Left lung (tissue), 14 donors: ENCODE measurements at places on chromosomes 3 and 15.
A peak's percentile ranks its signal among the peaks of the same experiment; 100 is the strongest.

GRCh38 chr15:72887376-72887775 is 103.8 kb upstream of the ADPGK start:
- no peaks in the 10 kb centered on the region for H3K4me1 ChIP-seq
- no peak for DNase-seq
- no peaks in the 10 kb centered on the region for H3K27me3 ChIP-seq
- no peak overlapping the region for H3K27ac ChIP-seq

DNA sequence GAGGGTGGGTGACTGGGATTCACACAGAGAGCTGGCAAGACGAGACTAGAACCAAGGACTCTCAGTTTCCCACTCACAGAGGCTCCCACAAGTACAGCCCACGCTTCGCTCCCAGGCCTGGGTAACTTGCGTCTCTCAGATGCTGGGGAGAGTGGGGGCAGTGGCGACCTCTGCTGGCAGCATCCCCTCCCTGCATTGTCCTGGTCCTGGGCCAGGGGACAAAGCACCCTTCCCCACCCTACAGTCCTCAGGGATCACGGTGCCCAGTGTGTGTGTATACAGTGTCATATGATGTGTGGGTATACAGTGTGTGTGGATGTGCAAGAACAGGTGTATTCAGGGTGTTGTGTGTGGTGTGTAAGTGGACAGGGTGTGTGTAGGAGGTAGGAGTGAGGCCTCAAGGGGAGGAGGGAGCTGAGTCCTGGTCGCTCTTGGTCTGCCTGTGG is 12.8 kb downstream of the VILL start:
- no peaks in the 10 kb centered on the region for H3K36me3 ChIP-seq
- H3K4me1 ChIP-seq = peaks cover 29% of the 10 kb centered on the region
- no peaks in the 10 kb centered on the region for H3K27me3 ChIP-seq
- DNase-seq = peak; percentile 68
- H3K4me3 ChIP-seq = no peak overlapping the region

DNA sequence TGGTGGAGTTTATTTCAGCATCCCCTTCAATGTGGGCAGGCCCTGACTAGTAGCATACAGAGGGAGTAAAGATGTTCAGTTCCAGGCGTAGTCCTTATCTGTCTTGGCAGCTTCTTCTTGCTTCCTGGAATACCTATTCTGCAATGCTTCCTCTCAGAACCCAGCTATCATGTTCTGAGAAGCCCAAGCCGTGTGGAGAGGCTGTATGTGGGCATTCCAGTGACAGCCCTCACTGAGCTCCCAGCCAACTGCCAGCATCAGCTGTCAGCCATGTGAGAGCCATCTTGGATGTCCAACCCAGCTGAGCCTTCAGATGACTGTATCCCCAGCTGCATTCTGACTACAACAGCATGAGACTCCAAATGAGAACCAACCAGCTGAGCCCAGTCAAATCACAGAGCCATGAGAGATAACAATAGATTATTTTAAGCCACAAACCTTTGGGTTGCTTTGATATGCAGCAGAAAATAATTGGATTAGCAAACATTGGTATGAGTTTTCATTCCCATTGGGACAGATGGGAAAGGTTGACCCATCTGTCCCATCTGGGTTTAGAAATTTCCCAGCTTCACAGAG is 8.4 kb upstream of the CMTM7 start:
- no peak overlapping the region for H3K4me3 ChIP-seq
- no peak for DNase-seq
- no peaks in the 10 kb centered on the region for H3K4me1 ChIP-seq
- no peaks in the 10 kb centered on the region for H3K36me3 ChIP-seq
- no peak overlapping the region for H3K27ac ChIP-seq

DNA sequence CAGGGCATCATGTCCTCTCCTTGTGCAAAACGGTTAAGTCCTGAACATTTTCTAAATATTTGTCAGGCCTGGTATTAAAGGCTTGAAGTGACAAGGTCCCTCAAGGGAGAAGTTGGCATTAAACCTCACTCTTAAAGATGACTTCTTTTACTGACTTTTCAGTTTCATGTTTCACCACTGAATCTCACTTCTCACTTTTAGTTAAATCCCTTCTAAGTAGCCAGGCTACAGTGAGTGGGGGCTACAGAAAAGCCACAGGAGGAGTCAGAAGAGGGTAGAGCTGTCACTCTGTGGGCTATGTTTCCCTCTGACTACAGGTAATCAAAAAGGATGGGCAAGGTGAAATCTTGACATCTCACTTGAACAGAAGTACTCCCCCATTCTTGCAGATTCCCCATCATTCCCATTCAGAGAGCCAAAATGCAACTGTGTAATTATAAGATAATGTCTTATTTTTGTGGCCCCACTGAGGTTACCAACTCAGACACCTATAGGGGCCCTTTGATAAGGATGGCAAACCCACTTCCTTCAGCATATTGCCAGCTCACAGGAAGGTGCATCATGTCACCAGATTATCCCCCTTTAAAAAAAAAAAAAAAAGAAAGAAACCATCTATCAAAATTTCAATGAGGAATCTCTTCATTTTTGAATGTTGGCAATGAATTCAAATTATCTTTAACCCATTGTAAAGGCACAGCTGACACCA is 790.1 kb upstream of the CFAP20DC start:
- H3K27me3 ChIP-seq = no peaks in the 10 kb centered on the region
- no peak overlapping the region for H3K4me3 ChIP-seq
- no peaks in the 10 kb centered on the region for H3K4me1 ChIP-seq
- H3K27ac ChIP-seq = no peak overlapping the region

GRCh38 chr3:97880267-97880666 is 58.5 kb downstream of the CRYBG3 start:
- no peak for DNase-seq
- H3K4me1 ChIP-seq = peaks cover 6% of the 10 kb centered on the region
- no peak overlapping the region for H3K4me3 ChIP-seq
- no peaks in the 10 kb centered on the region for H3K36me3 ChIP-seq
- no peaks in the 10 kb centered on the region for H3K27me3 ChIP-seq

GRCh38 chr15:66429546-66429945 is 42.8 kb downstream of the MAP2K1 start:
- no peaks in the 10 kb centered on the region for H3K27me3 ChIP-seq
- H3K4me1 ChIP-seq = peaks cover 36% of the 10 kb centered on the region
- no peak overlapping the region for H3K27ac ChIP-seq
- no peaks in the 10 kb centered on the region for H3K36me3 ChIP-seq
- no peak overlapping the region for H3K4me3 ChIP-seq

DNA sequence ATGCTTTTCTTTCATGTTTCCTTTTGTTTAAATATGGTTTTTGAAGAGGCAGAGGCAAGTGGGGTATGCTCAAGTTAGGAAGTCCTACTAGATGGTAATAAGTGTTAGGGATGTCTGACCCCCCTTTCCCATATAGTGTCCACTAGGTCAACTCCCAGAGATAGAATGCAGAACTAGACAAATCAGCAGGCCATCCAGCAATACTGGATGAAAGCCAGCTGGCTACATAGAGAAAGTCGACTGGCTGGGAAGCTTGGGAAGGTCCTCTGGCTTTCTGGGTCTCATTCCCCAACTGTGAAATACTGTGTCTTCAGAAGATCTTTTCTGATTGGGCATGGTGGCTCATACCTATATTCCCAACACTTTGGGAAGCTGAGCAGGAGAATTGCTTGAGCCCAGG is 113.8 kb downstream of the SNRK start:
- H3K4me1 ChIP-seq = no peaks in the 10 kb centered on the region
- no peaks in the 10 kb centered on the region for H3K36me3 ChIP-seq
- H3K27me3 ChIP-seq = no peaks in the 10 kb centered on the region

- H3K4me1 ChIP-seq = no peaks in the 10 kb centered on the region
- no peaks in the 10 kb centered on the region for H3K27me3 ChIP-seq
- no peaks in the 10 kb centered on the region for H3K36me3 ChIP-seq
- no peak for DNase-seq
- H3K4me3 ChIP-seq = no peak overlapping the region
These were observed 36.2 kb upstream of the TSPAN3 start for GRCh38 chr15:77107068-77107467.

- H3K27ac ChIP-seq = no peak overlapping the region
- no peak for DNase-seq
These were observed 38.0 kb upstream of the CMTM8 start for GRCh38 chr3:32200490-32200889.

- no peak overlapping the region for H3K27ac ChIP-seq
- no peak overlapping the region for H3K4me3 ChIP-seq
These were observed 32.2 kb downstream of the RPLP1 start for GRCh38 chr15:69484837-69485236.

- no peak overlapping the region for H3K27ac ChIP-seq
- H3K27me3 ChIP-seq = no peaks in the 10 kb centered on the region
- no peak for DNase-seq
These were observed 44.1 kb downstream of the UMPS start for GRCh38 chr3:124774327-124774718.

DNA sequence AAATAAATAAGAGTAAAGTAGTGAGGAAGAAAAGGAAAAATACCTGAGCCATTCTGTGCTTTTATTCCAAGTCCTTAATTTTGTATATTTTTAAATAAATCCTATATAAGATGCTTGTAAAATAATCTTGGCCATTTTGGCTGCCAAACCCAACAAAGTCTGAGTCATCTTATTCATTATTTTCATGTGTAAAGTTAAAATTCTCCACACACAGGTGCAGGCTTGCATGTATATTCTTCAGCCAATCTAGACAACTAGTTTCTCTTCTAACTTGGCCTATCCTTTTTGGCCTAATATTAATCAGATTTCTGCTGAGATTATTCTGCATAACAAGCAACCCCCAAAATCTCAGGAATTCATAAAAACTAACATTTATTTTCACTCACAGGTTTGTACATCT is 189.8 kb upstream of the ATP11B start:
- no peaks in the 10 kb centered on the region for H3K27me3 ChIP-seq
- H3K27ac ChIP-seq = no peak overlapping the region
- H3K4me3 ChIP-seq = no peak overlapping the region
- H3K36me3 ChIP-seq = no peaks in the 10 kb centered on the region

DNA sequence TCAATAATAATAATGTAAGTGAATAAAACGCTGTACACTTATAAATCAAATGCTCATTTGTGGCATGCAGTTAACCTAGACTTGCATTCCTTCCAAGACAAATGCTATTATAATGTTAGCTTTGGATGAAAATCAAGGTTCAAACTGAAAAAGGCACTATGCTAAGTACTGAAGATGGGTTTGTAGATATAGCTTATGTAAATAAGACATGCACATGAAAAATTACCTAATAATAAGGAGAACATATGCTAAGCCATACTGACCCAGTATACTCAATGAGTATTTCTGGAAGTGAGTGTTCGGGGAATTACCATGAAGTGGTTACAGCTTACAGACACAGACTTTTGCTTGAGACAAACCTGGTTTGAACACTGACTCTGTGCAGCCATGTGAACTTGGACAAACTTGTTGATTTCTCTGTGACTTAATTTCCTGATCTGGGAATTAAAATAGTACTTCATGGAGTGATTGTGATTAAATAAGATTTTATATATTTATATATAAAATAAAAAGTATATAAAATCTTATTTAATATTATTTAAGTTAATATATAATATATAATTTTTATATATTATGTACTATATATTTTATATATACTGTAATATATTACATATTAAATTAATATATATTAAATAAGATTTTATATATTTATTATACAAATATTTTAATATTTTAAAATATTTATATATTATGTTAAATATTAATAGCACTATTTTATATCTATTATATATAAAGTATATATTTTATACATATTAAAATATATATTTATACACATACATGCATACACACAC is 159.2 kb downstream of the ZPLD1 start:
- no peaks in the 10 kb centered on the region for H3K36me3 ChIP-seq
- no peak for DNase-seq
- no peak overlapping the region for H3K4me3 ChIP-seq
- H3K27me3 ChIP-seq = no peaks in the 10 kb centered on the region

- H3K36me3 ChIP-seq = no peaks in the 10 kb centered on the region
- no peak overlapping the region for H3K27ac ChIP-seq
- no peak for DNase-seq
- H3K27me3 ChIP-seq = no peaks in the 10 kb centered on the region
- H3K4me3 ChIP-seq = no peak overlapping the region
These were observed 1.5 kb downstream of the IQCF5 start for GRCh38 chr3:51873876-51874275.

- no peak overlapping the region for H3K27ac ChIP-seq
- no peaks in the 10 kb centered on the region for H3K27me3 ChIP-seq
- H3K4me3 ChIP-seq = no peak overlapping the region
- no peak for DNase-seq
- H3K36me3 ChIP-seq = no peaks in the 10 kb centered on the region
These were observed 332.7 kb upstream of the ADAMTS9 start for GRCh38 chr3:65020281-65021160.

- H3K27me3 ChIP-seq = no peaks in the 10 kb centered on the region
- H3K36me3 ChIP-seq = no peaks in the 10 kb centered on the region
- no peaks in the 10 kb centered on the region for H3K4me1 ChIP-seq
- H3K27ac ChIP-seq = no peak overlapping the region
- H3K4me3 ChIP-seq = no peak overlapping the region
These were observed 43.8 kb downstream of the PLCL2 start for GRCh38 chr3:16928386-16929132.

DNA sequence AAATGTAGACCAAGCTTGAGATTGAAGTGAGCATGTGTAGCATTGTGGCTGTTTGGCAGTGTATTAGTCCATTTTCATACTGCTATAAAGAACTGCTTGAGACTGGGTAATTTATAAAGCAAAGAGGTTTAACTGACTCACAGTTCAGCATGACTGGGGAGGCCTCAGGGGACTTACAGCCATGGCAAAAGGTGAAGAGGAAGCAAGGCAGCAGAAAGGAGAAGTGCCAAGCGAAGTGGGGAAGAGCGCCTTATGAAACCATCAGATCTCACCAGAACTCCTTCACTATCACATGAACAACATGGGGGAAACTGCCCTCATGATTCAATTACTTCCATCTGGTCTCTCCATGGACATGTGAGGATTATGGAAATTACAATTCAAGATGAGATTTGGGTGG is 8.6 kb upstream of the CERS3 start:
- H3K36me3 ChIP-seq = no peaks in the 10 kb centered on the region
- H3K27ac ChIP-seq = no peak overlapping the region
- H3K27me3 ChIP-seq = peaks cover 10% of the 10 kb centered on the region
- no peaks in the 10 kb centered on the region for H3K4me1 ChIP-seq

DNA sequence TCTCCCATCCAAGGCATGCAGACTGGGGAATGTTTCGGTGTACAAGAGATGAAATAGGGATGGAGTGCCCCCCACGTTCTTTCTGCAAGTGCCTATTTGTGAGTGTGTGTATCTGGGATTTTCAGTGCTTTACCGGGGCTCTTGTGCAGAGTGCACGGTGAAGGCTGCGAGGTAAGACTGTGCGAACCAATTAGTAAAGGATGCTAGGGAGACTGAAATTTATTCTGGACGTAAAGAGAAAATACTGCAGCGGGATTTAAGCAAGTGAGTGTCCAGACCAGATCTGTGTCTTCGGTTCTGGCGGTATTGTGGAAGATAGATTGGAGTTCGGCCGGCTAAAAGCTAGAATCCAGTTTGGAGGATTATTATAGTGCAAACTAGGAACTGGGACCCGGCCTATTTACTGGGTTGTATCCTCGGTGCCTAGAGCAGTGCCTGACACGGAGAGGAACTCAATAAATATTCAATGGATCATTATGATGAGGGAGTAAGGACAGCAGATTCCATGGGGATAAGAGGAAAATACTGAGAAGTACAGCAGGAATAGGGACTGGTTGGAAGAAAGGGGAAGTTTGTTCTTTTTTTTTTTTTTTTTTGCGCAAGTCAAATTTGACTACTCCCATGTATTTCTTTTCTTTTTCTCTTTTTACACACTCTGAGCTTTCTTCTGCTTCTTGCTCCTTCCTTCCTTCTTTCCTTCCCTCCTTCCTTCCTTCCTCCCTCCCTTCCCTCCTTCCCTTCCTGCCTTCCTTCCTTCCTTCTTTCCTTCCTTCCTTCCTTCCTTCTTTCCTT is 580 bp upstream of the MAGEF1 start:
- no peak for DNase-seq
- H3K4me1 ChIP-seq = peaks cover 41% of the 10 kb centered on the region
- peak overlapping the region; percentile 88 for H3K27ac ChIP-seq
- no peaks in the 10 kb centered on the region for H3K27me3 ChIP-seq
- no peaks in the 10 kb centered on the region for H3K36me3 ChIP-seq
